ENCODE measurements at places on chromosomes 12 and 14.

GRCh38 chr14:92252323-92252722 lies 70.6 kb upstream of the SLC24A4 start:
- H3K4me3 ChIP-seq: no peak overlapping the region
- H3K27me3 ChIP-seq: no peaks in the 10 kb centered on the region
- H3K27ac ChIP-seq: no peak overlapping the region
- no peaks in the 10 kb centered on the region for H3K4me1 ChIP-seq
- no peak for DNase-seq

- no peak overlapping the region for H3K27ac ChIP-seq
- H3K36me3 ChIP-seq: no peaks in the 10 kb centered on the region
- DNase-seq: no peak
- H3K27me3 ChIP-seq: no peaks in the 10 kb centered on the region
These were observed 42.6 kb upstream of the C12orf42 start for GRCh38 chr12:103538397-103538796.

DNA sequence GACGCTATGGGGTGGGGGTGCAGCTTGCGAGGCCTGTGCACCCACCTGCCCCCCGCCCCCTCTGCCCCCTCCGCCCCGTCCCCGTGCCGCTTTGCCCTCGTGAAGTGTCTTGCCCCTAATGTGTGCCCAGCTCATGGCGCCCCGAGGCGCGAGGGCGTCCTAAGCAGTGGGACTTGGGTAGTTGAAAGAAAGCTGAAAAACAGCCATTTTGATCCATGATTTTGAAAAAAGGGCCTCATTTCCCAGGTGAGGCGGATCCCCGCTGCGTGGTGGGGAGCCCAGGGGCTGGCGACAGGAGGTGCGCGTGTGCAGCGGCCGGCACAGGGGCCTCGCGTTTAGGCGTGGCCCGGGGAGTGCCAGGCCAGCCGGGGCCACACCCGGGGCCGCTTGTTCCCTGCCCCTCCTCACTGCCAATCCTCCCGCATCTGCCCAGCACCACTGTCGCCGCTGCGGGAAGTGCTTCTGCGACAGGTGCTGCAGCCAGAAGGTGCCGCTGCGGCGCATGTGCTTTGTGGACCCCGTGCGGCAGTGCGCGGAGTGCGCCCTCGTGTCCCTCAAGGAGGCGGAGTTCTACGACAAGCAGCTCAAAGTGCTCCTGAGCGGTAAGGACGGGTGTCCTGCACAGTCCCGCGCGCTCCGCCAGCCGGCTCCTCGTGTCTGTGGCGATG lies 11.8 kb downstream of the ZFYVE21 start:
- peaks cover 26% of the 10 kb centered on the region for H3K36me3 ChIP-seq
- no peak overlapping the region for H3K4me3 ChIP-seq
- H3K4me1 ChIP-seq: no peaks in the 10 kb centered on the region
- H3K27ac ChIP-seq: no peak overlapping the region

GRCh38 chr14:24890716-24891115 lies 159.2 kb downstream of the STXBP6 start:
- H3K36me3 ChIP-seq: no peaks in the 10 kb centered on the region
- H3K27ac ChIP-seq: no peak overlapping the region
- H3K27me3 ChIP-seq: no peaks in the 10 kb centered on the region
- H3K4me3 ChIP-seq: no peak overlapping the region
- DNase-seq: no peak

- no peak overlapping the region for H3K27ac ChIP-seq
- H3K27me3 ChIP-seq: no peaks in the 10 kb centered on the region
- no peaks in the 10 kb centered on the region for H3K36me3 ChIP-seq
- no peak for DNase-seq
These were observed 67.0 kb upstream of the MAX start for GRCh38 chr14:65169351-65169750.

DNA sequence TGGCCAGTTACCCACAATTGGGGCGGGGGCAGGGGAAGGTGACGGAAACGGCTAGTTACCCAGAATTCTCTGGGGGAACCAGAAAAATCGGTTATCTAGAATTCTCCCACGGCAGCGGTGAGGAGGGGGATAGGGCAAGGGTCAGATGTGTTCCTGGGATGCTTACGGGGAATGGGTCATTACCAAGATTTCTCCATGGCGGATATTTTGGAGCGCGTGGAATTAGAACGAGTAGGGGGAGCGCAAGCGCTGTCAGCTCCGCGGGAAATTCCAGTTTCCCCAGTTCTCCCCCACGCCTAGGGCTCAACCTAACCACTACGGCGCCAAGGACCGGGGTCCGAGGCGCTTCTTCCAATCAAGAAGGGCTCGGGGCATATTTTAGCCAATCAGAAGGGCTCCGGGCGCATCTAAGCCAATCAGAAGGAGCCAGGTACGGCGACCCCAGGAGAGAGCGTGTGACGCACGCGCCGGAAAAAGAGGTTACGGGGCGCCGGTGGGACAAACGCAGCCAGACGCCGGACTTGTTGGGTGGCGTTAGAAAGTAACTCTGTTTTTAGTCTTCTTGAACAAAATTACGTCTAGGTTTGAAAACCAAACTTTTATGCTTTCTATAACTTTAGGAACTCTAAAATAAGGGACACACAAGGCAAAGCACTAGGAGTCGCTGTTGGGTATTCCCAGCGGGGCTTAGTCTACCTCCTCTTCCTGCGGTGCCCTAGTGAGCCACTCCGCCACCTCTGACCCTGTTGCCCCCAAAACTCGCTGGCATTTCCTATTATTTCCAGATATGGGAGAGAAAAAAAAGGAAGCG lies at the start of gene PAN2:
PAN2 (minus strand) TSS at position 322 of the 811 bp plus-strand sequence. CDS start 906 bp downstream, outside the sequence.
- no peaks in the 10 kb centered on the region for H3K27me3 ChIP-seq
- no peaks in the 10 kb centered on the region for H3K36me3 ChIP-seq
- peak within 1 kb of the TSS; percentile 45 for H3K4me3 ChIP-seq
- H3K27ac ChIP-seq: peak within 1 kb of the TSS; percentile 97
- peaks cover 16% of the 10 kb centered on the region for H3K4me1 ChIP-seq

DNA sequence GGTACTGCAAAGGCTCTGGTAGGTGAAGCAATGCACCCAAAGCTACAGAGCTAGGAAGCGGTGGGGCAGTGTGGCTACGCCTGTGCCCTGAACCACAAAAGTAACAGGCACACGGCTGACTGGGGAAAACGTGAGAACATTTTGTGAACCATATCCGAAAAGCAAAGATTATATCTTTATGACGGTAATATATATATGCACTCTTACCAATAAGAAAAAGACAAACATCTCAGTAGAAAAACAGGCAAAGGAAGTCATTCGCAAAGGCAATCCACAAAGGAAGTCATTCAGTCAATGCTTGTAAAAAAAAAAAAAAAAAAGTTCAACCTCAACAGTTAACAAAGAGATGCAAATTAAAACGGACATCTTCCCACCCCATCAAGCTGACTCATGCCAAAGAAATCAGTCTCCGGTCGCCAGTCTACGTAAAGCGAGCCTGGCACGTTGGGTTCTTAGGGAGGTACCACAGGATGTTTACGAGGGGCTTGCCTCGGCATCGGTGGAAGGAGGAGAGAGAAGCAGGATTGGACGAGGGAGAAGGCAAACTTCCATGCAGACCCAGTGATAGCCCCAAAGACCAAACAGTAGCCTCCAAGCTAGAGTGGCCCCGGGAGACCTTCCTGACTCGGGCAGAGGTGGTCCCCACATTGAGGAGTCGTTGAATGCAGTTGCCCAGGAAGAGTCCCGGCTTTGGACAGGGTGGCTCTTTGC lies 39.4 kb upstream of the PPP2R5C start:
- H3K36me3 ChIP-seq: no peaks in the 10 kb centered on the region
- no peak overlapping the region for H3K27ac ChIP-seq
- peak; percentile 80 for DNase-seq
- no peak overlapping the region for H3K4me3 ChIP-seq
- peaks cover 26% of the 10 kb centered on the region for H3K27me3 ChIP-seq

- H3K27ac ChIP-seq: no peak overlapping the region
- no peak for DNase-seq
- no peaks in the 10 kb centered on the region for H3K4me1 ChIP-seq
- no peaks in the 10 kb centered on the region for H3K36me3 ChIP-seq
These were observed 315.5 kb downstream of the RMST start for GRCh38 chr12:97778111-97778510.

GRCh38 chr12:96136161-96136560 lies 58.0 kb upstream of the ELK3 start:
- peak; percentile 94 for DNase-seq
- peak overlapping the region; percentile 71 for H3K27ac ChIP-seq
- no peak overlapping the region for H3K4me3 ChIP-seq
- H3K36me3 ChIP-seq: no peaks in the 10 kb centered on the region

DNA sequence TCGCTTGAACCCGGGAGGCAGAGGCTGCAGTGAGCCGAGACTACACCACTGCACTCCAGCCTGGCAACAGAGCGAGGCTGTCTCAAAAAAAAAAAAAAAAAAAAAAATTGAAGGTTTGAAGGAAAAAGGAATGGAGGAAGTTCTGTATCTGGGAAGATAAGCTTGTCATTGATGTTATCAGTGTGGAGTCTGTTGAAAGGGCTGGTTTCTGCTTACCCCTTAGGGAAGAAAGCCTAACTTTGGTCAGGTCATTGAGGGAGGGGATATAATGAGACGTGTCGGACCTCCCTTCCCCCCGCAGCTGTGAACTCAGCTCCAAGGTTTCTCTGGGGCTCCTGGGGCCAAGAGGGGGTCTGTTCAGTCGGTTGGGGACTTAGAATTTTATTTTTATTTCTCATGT lies 16.4 kb downstream of the DAO start:
- no peak overlapping the region for H3K4me3 ChIP-seq
- no peaks in the 10 kb centered on the region for H3K4me1 ChIP-seq
- H3K27ac ChIP-seq: no peak overlapping the region
- DNase-seq: peak; percentile 25
- H3K27me3 ChIP-seq: no peaks in the 10 kb centered on the region

DNA sequence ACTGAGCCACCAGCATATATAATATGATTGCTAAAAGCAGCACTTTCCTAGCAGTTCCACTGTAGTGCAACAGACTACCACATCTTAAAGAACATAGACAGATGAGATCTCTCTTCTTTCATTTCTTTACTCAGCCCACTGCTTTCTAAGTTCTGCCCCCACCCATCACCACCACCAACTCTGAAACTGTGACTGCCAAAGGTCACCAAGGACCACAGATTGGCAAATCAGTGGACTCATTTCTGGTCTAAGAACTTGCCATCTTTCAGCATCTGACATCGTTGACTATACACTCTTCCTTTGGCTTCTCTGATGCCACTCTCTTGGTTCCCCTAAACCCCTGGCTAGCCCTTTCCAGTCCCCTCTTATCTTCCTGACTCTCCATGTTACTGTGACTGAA lies 38.4 kb downstream of the IFNG start:
- H3K4me3 ChIP-seq: no peak overlapping the region
- H3K36me3 ChIP-seq: no peaks in the 10 kb centered on the region
- no peaks in the 10 kb centered on the region for H3K27me3 ChIP-seq
- no peak overlapping the region for H3K27ac ChIP-seq

- no peak overlapping the region for H3K27ac ChIP-seq
- H3K27me3 ChIP-seq: no peaks in the 10 kb centered on the region
- peak; percentile 51 for DNase-seq
- H3K4me3 ChIP-seq: no peak overlapping the region
- H3K36me3 ChIP-seq: peaks cover 27% of the 10 kb centered on the region
These were observed 45.6 kb downstream of the GPHB5 start for GRCh38 chr14:63273129-63273528.

GRCh38 chr12:26870491-26871419 lies 37.8 kb upstream of the ITPR2 start:
- H3K36me3 ChIP-seq: no peaks in the 10 kb centered on the region
- H3K27me3 ChIP-seq: no peaks in the 10 kb centered on the region
- peaks cover 16% of the 10 kb centered on the region for H3K4me1 ChIP-seq

- no peak overlapping the region for H3K4me3 ChIP-seq
- no peaks in the 10 kb centered on the region for H3K36me3 ChIP-seq
- DNase-seq: no peak
- H3K4me1 ChIP-seq: no peaks in the 10 kb centered on the region
These were observed 34.8 kb downstream of the MEG3 start for GRCh38 chr14:100860556-100861187.

DNA sequence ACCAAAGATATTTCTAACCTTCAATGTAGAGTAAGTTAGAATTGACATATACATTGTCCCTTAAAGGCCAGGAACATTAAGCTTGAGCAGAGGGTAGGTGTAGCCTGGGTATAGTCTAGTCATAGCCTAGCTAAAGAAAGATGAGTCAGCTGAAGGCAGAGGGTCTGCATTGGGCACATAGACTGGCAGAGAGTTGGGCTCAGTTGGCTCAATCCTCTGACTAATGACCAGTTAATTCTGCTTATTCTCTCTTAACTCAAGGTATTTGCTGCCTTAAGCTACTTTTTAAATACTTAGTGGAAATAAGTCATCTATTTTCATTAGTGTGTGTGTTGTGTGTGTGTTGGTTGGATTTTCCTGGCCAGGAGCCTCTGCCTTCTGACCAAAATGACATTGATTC lies 467.1 kb downstream of the RAD51B start:
- H3K4me1 ChIP-seq: no peaks in the 10 kb centered on the region
- no peaks in the 10 kb centered on the region for H3K27me3 ChIP-seq
- no peak for DNase-seq
- H3K4me3 ChIP-seq: no peak overlapping the region

DNA sequence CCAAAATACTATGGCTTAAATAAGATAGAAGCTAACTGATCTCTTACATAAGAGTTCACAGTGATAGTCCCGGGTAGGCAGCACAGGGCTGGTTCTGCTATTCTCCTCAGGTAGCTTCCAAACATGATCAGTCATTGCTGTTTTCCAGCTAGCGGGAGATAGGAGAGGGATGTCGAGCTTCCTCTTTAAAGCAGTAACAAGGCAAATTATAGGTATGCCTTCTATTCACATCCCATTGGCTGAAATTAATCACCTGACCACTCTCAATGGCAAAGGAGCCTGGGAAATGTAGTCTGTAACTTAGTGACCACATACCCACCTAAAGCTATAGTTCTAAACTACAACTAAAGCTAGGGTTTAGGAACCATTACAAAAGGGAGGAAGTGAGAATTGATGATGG lies 34.5 kb upstream of the VRK1 start:
- peaks cover 2% of the 10 kb centered on the region for H3K4me1 ChIP-seq
- no peak overlapping the region for H3K27ac ChIP-seq
- no peaks in the 10 kb centered on the region for H3K36me3 ChIP-seq
- DNase-seq: peak; percentile 77
- no peak overlapping the region for H3K4me3 ChIP-seq
- H3K27me3 ChIP-seq: no peaks in the 10 kb centered on the region

GRCh38 chr12:46499901-46500300 lies 127.3 kb upstream of the SLC38A2 start:
- DNase-seq: no peak
- H3K27me3 ChIP-seq: no peaks in the 10 kb centered on the region
- no peaks in the 10 kb centered on the region for H3K4me1 ChIP-seq
- no peak overlapping the region for H3K27ac ChIP-seq
- H3K36me3 ChIP-seq: no peaks in the 10 kb centered on the region

DNA sequence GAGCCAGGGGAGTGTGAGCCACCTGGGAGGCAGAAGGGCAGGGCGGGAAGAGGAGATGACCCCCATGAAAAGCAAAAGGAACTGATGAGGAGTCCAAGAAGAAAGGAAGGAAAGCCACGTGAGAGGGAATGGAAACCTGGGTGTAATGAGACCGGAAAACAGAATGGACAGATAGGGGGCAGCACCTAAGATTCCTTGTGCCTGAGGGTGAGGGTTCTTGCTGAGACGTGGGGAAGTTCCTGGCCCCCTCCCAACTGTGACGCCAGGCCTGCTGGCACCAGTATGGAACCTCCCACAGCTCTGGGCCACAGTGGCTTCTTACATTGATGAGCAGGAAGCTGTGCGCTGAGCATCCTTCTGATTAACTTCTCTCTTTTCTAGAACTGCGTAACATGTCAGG lies 30.8 kb downstream of the TTC7B start:
- H3K27ac ChIP-seq: no peak overlapping the region
- H3K4me3 ChIP-seq: no peak overlapping the region
- DNase-seq: peak; percentile 37
- H3K27me3 ChIP-seq: no peaks in the 10 kb centered on the region
